ENCODE measurements at places on chromosomes 5 and 9.

GRCh38 chr9:82581516-82581915 lies 481.4 kb downstream of the RASEF start:
- no peak for DNase-seq

GRCh38 chr5:72295539-72295938 lies 24.5 kb downstream of the MRPS27 start:
- no peak for DNase-seq

- DNase-seq: peak; percentile 57
Measured at GRCh38 chr9:127776195-127776923, 2.1 kb downstream of the SH2D3C start.

DNA sequence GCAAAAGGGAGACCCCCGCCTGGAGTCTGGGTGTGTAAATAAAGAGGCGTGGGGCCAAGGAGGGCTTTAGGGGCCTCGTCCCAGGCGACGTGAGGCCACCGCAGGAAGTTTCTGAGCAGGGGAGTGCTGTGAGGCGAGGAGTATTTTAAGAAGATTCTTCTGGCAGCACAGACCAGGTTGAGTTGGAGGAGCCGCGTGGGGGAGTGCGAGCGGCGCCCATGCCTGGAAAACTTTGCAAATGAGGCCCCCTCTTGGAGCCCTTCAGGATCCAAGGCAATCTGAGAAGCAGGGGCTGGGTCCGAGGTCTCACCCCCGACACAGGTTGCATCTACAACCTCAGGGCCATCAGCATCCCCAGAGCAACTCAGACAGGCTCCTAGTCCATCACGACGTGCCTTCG lies 24.3 kb upstream of the CPLX2 start:
- no peak for DNase-seq

GRCh38 chr9:86508208-86508903 lies 154.1 kb upstream of the TUT7 start:
- no peak for DNase-seq

GRCh38 chr9:10704720-10705119 lies 91.9 kb upstream of the PTPRD start:
- no peak for DNase-seq

GRCh38 chr5:93461756-93462155 lies 119.3 kb downstream of the NR2F1-AS1 start:
- DNase-seq: no peak

- no peak for DNase-seq
Measured at GRCh38 chr9:32864971-32865370, 81.6 kb downstream of the TMEM215 start.

GRCh38 chr9:137825324-137825989 lies 52.1 kb upstream of the CACNA1B start:
- DNase-seq: no peak

DNA sequence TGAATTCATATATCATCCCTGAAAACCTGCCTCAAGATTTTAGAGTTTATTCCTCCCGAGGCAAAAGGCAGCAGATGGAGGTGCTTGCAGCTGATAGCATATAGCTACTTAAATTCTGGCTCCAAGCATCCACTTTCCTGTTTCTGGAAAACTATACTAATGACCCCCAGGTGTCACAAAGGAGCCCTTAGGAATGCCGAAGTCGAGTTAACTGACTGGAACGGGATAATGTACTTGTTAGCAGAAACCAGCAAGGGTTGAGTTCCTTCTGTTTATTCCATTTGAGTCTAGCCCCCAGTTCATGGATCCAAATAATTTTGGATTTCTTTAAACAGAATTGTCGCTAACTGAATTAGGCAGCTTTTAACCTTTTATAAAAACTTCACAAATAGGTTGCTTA lies 44.5 kb downstream of the PTTG1 start:
- DNase-seq: no peak

- no peak for DNase-seq
Measured at GRCh38 chr5:41083306-41083705, 12.2 kb upstream of the MROH2B start.

DNA sequence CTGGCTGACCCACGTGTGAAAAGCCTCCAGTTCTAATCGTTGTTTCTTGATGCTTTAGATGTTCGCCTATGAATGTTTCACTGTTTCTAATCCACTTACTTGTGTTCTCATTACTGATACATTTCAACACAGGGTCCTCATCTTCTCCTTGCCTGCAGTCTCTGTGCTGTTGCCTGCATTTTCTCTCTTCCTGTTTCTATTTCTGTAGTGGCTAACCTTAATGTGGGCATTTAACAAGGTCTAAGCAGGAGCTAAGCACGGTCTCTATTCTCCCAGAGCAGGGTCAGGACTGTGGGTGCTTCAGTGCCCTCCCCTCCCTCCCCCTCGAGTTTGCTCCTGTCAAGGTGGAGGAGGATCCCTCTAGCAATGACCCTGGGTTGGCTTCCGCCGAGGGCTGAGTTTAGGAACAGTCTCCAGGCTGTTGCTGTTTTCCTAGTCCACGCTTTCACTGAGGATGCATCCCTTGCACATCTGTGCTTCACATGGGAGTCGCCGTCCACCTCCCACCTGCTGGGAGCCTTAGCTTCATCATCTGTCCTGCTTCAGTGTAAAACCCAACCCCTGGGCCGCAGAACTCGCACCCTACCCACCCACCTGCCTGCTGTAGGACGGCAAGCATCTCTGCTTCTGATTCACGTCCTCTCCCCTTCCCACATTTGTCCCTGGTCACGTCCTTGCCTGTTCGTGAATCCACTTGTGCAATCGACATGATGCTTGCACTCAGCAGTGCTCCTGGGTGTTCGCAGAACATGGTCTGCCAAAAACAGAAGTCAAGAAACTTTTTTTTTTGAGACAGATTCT lies 2.4 kb upstream of the EXOC3 start:
- DNase-seq: no peak

DNA sequence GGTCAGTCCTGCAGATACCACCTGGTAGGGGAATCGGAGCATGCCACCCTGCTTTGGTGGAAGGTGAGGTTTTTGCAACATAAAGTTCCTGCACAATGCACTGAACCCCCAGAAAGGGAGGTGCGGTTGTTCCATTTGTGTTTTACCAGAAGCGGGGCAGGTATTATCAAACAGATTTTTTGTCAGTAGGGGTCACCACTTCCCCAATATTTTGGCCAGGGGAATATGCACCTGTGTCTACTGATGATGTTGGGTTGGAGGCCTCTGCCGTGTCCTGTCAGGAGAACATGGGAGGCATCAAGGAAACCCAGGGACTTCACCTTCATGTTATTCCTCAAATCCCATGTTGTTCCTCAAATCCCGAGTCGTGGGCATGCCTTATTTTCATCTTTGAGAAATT lies 438.7 kb downstream of the NTRK2 start:
- no peak for DNase-seq

- no peak for DNase-seq
Measured at GRCh38 chr5:31939151-31939550, 235.0 kb downstream of the GOLPH3 start.

DNA sequence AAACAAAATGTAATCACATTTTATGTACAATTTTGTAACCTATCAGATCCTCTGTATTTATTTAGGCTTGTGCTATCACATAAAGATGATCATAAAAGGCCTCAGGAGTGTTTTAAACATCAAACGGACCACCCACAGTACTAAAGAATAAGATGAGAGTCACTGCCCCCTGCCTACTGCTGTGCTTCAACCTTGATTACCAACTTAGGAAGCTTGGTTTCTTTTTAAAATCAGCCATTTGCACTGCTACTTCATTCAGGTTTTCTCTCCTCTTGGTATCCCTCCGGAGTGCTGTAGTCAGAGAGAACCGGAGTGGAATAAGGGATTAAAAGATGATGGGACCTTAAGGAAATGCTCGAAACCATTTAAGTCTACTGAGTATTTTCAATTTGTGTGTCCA lies 6.9 kb downstream of the C7 start:
- DNase-seq: no peak

DNA sequence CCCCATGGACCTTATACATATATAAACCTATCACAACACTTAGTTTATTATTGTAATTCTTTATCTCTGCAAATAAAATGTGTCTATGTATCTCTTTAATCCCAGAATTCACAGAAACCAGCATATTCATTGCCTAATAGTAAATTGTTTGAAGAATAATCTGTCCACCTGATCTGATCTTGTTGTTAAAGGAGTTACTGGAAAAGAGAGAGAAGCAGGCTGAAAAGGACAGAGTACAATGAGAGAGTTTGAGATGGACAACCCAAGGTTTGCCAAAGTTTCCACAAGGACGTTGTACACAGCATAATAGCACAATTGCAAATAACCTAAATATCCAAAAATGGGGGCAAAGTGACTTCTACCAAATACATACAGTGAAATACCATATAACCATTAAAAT lies 23.8 kb downstream of the PLPP1 start:
- no peak for DNase-seq

- DNase-seq: no peak
Measured at GRCh38 chr9:8860086-8860485, 1060.5 kb upstream of the DMAC1 start.

DNA sequence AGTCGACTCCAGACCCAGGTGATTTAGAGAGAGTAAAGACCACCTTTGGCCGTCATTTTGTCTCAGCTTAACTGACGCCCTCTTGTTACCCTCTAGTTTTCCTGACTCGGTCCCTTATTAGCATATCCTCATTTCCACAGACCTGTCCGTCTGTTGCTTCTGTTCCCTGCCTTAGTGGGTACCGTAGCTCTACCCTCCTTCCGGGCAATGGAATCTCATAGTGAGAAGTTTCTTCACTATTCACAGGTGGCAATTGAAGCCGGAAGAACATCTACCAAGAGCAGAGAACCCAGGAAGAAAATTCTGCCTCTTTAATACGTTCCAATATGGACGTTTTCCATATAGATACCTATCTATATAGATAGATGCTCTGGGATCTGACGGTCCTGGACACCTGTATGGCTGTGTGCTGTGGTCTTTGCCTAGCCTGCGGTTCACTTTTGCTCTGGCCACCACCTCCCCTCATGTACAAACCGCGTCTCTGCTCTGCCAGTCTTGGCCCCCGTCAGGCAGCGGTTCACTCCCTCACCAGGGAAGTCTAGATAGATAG lies 652 bp upstream of the TMEM161B start:
- no peak for DNase-seq

DNA sequence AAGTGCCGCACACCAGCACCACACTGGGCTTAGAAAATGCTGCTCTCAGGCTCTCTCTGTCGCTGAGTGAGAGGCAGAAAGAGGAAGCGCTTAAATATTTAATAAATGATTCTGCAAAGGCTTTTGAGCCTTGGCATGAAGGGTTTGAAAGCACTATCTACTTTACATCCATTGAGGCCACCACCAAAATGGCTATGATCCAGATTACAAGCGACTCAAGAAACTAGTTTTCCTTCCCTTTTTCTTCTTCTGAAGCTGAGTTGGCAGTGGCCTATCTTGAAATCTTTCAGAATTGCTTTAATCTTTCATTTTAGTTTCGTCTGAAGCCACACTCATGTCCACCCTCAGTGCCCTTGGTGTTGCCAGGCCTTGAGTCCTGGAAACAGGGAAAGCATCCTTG lies 59.5 kb downstream of the EBF1 start:
- DNase-seq: no peak

DNA sequence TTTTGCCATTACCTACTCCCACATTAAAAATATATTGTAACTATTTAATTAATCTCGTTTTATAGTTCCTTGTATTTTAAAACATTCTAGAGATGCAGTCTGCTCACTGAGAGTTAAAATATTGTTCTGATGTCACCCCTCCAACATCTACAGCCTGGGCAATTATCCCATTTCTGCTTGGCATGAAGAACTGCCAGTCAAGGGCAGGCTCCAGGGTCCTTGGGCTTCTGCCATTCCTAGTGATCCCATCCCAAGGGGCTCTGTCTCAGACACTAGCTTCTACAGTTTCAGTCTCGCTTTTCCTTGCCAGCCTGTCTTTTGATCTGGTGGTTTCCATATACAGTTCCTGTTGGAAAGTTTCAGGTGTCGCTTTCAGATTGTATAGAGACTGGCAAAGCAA lies 287.2 kb downstream of the TMEM232 start:
- DNase-seq: no peak

DNA sequence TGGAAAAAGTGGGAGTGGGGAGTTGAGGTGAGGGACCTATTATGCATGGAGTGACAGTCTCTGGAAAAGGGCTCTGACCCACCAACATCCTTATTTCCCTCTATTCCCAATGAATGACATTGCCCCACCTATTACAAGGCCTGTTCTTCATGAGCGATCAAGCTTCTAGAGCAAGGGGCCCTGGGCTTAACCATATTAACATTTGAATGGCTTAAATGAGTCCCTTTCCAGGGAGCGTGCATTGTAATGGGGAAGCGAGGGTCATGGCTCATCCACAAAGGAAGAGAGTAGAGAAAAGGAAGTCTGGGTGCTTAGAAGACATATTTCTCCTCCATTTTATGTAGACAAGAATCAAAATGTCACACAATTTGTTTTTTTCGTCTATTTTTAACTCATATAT lies 255.5 kb downstream of the CAAP1 start:
- DNase-seq: no peak

- no peak for DNase-seq
Measured at GRCh38 chr5:6202968-6203365, 175.4 kb downstream of the MED10 start.

DNA sequence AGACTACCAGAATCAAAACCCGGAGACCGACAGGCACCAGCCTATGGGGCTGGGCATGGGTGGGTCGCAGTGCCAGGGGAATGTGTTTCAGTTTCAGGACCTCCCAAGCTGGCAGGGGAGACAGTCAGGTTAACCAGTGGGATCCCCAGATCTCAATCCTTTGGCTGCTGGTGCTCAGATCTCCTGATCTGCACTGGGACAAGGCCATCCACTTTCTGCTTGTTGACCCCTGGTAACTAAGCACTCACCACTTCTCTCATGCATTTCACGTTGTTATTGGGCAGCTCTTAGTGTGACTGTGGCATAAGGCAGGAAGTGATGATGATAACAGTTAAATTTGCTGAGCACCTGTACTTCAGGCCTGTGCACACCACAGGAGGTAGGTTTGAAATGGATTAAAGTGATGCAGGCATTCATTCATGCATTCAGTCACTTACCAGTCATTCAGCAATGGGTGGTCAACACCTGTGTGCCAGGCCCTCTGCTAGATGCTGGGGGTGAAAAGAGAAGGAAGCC lies 42.1 kb upstream of the STXBP1 start:
- DNase-seq: no peak

DNA sequence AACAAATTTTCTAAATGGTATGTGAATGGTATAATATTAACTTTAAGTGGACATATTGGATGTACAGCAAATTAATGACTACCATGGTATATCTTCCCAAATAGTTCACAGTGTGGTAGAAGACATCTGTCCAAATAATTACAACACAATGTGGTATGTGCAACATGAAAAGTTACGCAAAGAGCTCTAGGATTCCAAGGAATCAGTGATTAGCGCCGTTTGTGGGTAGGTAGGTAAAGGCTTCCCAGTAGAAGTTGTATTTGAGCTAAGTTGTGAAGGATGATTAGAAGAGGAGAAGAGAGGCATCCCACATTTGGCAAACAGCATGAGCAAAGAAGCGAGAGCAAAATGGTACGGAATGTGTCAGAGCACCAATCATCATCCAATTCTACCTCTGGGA lies 14.3 kb upstream of the KLF9 start:
- no peak for DNase-seq

DNA sequence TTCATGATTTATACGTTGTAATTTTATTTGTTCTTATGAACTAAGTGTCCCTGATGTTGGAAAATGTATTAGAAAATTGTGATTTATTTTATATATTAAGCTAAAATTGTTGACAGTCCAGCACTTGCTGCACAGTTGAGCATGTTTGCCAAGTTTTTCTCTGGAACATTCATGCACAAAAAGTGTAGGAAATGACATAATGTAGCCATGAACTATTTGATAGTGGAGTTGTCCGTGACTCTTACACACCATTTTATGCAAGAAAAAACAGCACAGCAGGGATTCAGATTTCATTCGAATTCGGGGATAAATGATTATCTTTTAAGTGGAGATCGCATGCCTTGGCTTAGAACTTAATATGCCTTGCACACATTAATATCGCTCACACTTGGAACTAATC lies 708.6 kb upstream of the WWC1 start:
- DNase-seq: no peak

GRCh38 chr5:82312373-82312856 lies 34.3 kb upstream of the RPS23 start:
- DNase-seq: no peak

All from activated CD8-positive, alpha-beta memory T cell treated with anti-CD3 and anti-CD28 coated beads for 4 hours (primary cell).